DMS 273 treated with DMSO at 0.1 percent for 48 hours (cell line): ENCODE measurements at places on chromosomes 16 and 17.

DNA sequence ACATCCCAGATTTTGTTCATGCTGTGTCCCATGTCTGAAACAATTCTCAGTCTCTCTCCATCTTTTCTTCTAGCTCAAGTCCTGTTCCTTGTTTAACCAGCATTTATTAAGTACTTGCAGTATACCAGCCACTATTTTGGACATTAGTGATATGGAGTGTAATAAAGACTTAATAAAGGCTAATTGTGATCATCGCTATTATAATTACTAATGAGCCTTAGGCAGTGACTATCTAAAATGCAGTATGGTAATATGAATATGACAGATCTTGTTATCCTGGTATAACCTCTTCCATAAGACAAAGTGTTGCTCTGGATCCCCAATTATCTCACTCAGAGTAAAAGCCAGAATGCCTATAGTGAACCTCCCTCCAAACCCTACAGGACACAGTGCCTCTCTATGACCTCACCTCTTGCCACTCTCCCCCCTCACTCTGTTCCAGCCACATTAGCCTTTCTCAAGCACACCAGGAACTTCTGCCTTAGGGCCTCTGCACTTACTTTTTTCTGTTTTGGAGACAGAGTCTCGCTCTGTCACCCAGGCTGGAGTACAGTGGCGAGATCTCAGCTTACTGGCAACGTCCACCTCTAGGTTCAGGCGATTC is 1.8 kb upstream of the FLOT2 start:
- DNase-seq = no peak

- no peak for DNase-seq
Observed at GRCh38 chr17:75074532-75074931, 13.2 kb upstream of the SLC16A5 start.

GRCh38 chr16:78505544-78506366 is 406.3 kb downstream of the WWOX start:
- no peak for DNase-seq

DNA sequence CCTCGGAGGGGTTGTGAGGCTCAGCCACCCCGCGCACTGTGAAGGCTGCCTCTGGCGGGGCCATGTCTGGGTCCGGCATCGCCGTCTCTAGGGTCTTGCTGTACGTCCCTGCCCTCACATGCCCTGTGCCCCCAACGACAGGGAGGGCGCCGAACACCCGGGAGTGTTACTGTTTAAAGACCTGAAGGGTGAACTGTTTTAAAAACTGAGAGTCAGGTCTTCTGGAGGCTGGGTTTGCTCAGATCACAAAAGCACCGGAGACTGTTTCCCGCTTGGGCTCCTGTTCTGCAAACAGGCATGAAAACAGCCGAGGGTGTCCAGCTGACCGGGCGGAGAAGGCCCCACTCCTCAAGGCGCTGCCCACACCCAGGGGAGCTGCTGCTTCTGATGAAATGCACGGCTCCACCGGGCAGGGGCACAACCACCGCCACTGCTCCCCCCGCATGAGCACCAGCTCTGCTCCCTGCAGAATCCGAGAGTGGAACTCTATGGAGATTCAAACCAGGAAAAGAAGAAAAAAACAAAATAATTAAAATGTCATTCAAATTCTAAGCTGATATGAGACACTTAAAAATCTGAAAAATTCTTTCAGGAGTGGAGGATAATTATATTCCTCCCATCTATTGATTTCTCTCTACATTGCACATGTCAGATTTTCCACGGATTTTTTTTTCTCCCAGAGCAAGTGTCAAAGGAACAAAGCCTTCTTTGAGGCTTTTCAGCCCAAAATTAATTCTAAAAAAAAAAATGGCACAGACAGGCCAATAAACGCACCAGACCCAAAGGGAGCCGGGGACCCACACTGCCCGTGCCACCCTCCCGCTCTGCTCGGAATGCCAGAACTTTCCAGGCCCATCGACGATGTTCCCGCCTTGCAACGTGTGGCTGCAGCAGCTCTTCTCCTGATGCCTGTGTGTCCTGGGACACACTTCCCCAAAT is 74.3 kb downstream of the LMF1 start:
- DNase-seq = no peak

GRCh38 chr17:47618410-47618809 is 31.3 kb upstream of the KPNB1 start:
- DNase-seq = no peak

- DNase-seq = no peak
Observed at GRCh38 chr16:59212492-59213024, 478.4 kb upstream of the GOT2 start.

GRCh38 chr16:17168181-17168580 is 302.6 kb downstream of the XYLT1 start:
- no peak for DNase-seq

GRCh38 chr17:65688307-65688706 is 126.9 kb upstream of the AXIN2 start:
- no peak for DNase-seq

DNA sequence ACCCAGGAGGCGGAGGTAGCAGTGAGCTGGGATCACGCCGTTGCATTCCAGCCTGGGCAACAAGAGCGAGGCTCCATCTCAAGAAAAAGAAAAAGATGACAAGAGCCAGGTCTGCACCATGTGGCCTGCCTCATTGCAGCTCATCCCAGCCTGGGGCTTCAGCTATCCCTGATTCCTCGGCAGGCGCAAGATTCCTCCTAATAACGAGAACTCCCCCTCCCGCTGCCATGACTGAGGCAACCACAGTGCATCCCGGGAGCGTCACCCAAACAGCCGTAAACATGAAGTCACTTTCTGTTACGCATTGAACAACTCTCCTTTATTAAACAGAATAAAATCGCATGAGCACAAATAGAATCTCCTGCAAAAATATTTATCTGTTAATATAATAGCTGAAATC is 120.6 kb downstream of the MGAT5B start:
- no peak for DNase-seq

GRCh38 chr17:11122908-11123307 is 118.1 kb upstream of the SHISA6 start:
- DNase-seq = no peak

DNA sequence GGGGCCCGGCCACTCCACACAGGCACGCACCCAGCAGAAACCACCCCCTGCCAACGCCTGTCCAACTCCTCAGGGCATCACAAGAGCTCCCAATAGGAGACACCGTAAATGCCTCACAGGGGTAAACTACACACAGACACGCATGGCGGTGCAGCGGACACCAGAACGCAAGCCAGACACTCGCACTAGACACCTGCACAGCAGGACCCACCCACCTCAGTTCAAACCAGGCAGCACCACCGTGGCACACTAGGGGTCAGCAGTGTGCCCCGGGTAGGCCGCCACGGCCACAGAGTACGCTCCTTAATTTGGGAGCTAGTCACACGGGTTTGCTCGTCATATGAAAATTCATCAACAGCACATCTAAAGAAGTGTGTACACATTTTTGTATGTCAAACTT is 3.4 kb downstream of the SLC38A10 start:
- DNase-seq = no peak

GRCh38 chr16:75644240-75645012 is 3.0 kb downstream of the KARS1 start:
- DNase-seq = no peak

DNA sequence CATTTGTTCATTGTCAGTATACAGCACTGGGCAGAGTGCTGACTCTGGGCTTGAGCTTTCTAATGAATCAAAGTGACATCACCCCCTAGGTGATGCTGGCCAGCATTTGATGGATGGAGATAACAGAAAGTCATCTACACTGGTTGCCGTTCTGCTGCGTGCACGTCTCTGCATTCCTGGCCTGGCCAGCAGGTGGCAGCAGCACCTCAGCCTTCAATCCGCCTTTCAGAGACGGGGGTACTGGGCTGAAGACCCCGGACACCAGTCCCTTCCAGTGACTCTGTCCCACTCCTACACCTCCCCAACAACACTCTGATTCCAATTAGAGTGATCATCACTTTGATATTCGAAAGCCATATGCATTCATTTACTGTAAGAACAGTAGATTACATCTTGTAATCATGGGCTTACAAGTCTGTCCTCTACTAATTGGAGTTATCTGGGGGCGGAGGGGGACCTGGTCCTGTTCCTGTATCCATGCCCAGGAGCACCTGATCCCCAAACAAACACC is 6.0 kb downstream of the CPSF4L start:
- DNase-seq = no peak

DNA sequence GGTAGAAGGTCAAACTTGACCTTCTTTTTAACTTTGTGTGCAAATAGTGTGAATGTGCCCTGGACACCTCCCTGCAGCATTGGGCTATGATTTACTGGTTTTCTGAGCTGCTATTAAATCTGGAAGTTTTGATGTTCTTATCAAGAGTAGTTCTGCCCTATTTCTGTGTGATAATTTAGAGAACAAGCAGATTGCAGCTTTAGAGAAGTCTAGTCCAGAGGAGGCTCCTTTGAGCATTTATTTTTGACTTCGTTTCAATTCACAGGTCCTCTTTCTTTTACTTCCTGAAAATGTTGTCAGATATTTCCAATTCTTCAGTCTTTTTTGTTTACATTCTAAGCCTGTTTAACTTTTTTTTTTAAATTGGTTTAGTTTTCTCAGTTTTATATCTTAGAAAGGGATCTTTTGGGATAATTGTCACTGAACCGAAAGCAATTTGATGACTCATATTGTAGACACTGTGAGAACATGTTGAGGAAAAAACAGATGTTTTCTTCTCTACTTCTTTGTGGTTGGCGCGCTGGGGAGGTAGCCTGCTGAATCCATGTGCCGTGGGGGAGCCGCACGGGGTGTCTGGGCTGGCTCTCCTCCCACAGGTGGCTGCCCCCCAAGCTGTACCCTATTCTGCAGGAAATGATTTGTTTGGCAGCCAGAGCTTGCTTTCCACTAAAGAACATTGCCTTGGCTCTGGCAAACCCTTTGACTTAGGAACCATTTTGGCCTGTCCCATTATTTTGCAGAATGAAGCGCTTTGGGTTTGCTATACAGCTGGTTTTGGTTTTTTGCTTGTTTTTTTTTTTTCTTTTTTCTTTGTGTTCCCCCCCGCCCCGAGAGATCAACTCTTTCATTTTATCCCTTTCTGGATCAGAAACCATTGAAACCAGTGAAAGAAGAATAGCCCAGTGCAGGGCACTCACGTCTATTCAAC is 53.4 kb downstream of the MFSD11 start:
- DNase-seq = peak; percentile 68

DNA sequence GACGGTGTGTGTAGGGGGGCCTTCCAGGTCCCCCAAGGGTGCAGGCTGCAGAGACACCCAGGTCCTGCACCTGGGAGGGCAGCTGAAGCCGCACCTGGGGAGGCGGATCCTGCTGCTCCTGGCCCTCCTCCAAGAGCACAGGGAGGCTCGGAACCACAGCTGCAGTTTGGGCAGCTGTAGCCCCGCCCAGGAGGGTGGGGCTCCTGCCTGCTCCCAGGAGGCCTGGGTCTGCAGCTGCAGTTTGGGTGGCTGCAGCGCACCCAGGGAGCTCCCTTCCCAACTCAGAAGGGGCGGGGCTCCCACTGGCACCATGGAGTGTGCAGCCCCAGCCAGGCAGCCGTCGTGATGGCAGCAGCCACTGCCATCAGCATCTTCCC is 69.4 kb upstream of the NKD1 start:
- no peak for DNase-seq

DNA sequence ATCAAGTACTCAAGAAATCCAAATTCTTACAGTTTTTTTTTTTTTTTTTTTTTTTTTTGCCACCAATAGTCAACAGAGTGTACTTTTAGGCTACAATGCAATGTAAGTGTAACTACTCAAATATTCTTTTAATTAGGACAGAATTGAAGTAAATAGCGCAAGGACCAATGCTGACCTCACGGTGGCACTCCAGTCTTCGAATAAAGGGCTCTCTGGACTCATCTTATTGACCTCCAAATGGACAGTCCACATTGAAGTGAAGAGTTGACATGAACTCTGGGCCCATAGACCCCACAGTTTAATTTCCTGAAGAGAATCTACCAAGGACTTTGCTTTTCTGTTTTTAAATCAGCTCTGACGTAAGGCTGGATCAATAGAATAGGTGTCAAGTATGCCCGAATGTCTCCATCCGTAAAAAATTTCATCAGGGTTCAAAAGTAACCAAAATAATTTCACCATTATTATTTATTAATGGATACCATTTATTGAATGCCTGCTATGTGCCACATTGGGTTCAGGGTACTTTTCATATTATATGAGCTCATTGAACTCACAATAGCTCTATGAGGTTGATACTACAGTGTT is 7.3 kb upstream of the DDX52 start:
- DNase-seq = no peak

- no peak for DNase-seq
Observed at GRCh38 chr17:74959826-74960515, 12.6 kb downstream of the HID1 start.

DNA sequence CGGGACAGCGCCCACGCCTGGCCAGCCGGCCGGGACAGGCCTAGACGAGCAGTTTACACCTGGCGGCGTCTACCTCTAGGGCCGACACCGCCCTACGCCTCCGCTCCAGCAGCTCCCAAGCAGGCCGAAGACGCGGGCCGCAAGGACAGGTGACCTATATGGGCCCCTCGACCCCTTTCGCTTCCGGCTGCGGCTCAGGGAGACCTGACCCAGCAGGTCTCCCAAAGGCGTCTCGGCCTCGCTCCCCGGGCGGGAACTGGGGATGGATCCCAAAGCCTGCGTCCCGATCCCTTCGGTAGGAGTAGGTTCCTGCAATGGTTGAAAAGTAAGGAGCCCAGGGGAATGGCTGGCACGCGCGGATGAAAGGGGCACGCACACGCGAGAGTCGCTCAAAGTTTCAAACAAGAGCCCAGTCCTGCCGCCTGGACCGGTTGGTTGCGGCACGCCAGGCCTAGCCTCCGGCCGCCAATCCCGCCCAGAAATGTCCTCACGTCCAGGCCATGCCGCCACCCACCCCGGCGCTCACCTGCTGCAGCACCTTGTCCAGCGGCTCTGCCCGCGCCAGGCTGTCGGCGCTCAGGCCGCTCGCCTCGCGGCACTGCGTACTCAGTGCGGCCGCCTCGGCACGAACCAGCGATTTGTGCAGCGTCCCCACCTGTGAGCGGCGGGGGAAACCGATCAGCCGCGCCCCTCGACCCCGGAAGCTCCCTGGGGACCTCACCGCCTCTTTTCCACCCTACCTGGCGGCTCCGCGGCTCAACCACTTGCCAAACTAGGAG is 630 bp downstream of the ESRP2 start:
- DNase-seq = no peak

GRCh38 chr17:801660-802059 is 19.5 kb downstream of the MRM3 start:
- no peak for DNase-seq

GRCh38 chr17:38560503-38561318 is 45.0 kb downstream of the SRCIN1 start:
- DNase-seq = no peak

GRCh38 chr17:75749545-75750389 is 15.2 kb downstream of the GALK1 start:
- DNase-seq = no peak

GRCh38 chr16:5709889-5710288 is 612.3 kb upstream of the EEF2KMT start:
- DNase-seq = no peak

DNA sequence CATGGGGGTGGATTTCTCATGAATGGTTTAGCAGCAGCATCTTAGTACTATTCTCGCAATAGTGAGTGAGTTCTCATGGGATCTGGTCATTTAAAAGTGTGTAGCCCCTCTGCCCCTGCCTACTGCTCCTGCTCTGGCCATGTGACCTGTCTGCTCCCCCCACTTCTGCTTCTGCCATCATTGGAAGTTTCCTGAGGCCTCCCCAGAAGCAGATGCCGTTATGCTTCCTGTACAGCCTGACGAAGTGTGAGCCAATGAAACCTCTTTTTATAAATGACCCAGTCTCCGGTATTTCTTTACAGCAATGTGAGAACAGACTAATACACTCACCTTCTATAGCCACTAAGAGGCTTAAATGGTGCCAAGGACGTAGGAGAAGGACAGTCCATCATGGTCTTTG is 51.5 kb downstream of the NOL11 start:
- no peak for DNase-seq
